Heart left ventricle (tissue), 16 donors: ENCODE measurements at places on chromosomes 3 and 15. TPM values are rescaled to one million over a fixed set of nuclear protein-coding genes. Genes with fewer than 3 reads are reported as not detected.

DNA sequence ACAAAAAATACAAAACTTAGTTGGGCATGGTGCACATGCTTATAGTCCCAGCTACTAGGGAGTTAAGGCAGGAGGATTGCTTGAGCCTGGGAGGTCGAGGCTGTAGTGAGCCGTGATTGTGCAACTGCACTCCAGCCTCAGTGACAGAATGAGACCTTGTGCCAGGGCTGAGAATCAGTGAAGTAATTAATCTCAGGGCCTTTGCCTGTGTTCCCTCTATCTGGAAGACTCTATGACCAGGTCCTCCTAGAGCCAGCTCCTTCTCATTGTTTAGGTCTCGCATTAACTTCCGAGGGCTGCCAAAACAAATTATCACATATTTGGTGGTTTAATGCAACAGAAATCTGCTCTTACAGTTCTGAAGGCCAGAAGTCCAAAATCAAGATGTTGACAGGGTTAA lies 41.4 kb upstream of the FLNB start:
- DNase-seq: no peak

- DNase-seq: no peak
Measured at GRCh38 chr15:62071711-62072308, 5.0 kb downstream of the C2CD4A start.

DNA sequence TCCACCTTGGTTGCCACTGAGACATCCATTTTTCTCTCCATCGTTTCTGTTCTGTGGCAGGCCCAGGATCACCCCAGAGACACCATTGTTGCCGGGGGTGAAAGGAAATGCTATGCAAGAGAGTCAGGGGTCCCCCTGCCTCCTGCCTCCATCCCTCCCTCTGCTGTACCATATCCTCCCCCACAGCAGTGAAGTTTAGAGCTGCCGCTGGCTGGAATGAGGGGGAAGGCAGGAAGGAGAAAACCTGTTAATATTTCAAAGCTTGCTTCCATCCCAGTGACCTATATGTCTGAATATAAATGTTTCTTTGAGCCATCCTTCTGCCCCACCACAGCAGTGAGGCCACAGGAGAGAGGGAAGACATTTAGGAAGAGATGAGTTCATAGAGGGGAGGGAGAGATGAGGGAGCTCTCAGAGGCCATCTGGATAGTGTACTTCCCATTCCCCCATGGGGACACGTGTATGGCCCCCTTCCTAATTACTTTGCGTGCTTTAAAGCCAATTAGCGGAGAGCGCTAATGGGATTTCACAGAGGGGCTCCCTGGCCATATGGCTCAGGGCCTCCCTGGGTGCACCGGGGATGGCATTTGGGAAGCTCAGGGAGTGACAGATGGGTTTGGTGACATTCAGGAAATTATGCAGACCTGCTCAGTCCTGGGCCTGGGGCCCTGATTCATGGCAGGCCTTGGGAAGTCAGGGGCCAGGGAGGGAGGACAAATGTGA lies 40.4 kb upstream of the CHRNB4 start:
- no peak for DNase-seq

GRCh38 chr3:14569474-14570000 lies 29.4 kb upstream of the GRIP2 start:
- DNase-seq: no peak

Gene RYR3
- total RNA-seq: 0.32 TPM

Gene OR5K2
- total RNA-seq: not detected

DNA sequence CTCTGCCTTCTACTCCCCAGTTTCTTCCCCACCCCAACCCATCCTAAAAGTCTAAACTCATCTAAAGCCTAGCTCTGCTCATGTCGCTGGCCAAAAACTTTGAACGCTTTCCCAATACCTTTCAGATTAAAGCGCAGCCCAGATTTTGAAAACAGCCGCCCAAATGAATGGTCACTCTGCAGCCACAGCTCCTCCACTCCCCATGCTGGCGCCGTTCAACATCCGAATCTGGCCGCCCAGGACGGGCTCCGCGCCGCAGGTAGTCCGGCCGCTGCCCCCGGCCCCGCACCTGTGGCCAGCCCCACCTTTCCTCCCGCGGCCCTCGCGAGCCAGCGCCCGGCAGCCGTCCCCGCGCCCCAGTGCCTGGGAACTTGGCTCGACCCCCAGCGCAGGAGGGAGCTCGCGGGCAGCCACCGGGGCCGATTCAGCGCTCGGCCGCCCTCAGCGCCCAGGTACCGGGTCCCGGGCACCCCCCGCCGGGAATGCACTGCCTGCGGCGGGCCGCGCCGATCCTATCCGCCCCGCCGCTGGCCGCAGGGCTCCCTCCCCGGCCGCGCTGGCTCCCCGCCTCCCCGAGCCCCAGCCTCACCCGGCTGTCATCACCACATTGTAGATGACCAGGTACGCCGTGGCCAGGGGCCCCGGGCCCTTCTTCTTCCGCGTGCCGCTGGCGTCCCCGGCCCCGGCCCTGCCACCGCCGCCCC lies 417 bp downstream of the HACD2 start:
- DNase-seq: peak; percentile 78

Gene FANCD2OS
- total RNA-seq: not detected

GRCh38 chr15:83011271-83012075 lies at the start of gene C15orf40:
Gene C15orf40, minus strand, starts transcription at chr15:83011639. Its CDS starts 32 bp downstream, at chr15:83011607.
- DNase-seq: peak; percentile 94

- no peak for DNase-seq
Measured at GRCh38 chr3:54982807-54983206, 54.9 kb upstream of the LRTM1 start.

- DNase-seq: peak; percentile 81
Measured at GRCh38 chr3:138389841-138390581, 41.6 kb downstream of the MRAS start.

Gene IL5RA
- not detected for total RNA-seq

Gene SLC6A1
- 3.1 TPM for total RNA-seq

DNA sequence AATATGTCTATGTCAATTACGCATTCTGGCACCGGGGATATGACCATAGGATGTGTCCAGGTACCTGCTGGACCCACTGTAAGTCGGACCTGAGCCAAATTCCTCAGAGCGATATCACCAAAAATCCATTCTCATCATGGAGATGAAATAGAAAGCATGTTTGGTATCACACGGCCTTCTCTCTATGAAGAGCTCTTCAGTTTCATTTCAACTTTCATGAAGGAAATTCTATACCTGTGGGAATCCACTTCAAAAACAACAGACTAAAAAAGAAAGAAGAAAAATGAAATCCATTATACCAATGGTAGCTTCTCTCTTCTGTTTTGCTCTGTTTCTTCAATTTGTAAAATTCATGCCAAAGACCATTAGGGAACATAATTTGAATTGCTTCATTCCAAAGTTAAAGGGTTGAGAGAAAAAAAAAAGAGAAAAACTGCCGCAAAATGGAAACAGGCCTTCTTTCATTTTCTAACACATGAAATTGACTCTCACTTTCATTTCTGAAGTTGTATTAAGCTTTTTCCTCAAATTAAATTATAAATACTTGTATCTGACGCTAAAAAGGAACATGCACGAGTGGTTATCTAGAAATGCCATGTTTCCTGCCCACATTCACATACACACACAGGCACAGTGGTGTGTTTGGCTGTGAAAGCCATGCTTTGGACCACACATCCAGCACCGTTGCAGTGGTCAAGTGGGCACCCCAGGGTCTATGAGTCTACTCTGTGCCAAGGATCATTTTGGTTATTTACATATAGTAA lies 46.9 kb upstream of the DIPK2A start:
- DNase-seq: no peak

GRCh38 chr3:30340500-30340899 lies 265.9 kb upstream of the TGFBR2 start:
- no peak for DNase-seq

DNA sequence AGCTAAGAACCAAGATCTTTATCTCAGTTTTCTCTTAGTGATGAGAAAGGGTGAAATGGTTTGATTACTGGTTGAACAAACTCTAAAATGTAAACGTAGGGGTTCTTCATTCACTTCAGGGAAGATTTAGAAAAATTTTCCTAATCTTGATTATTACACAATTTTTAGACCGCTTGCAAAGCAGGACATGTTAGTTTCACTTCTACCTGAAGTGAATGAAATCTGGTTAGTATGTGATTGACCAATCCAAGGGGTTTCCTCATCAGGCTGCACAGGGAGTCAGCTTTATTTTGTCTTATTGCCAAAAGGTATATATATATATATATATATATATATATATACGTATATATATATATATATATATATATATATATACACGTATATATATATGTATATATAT lies 740.4 kb downstream of the TUSC7 start:
- DNase-seq: no peak

DNA sequence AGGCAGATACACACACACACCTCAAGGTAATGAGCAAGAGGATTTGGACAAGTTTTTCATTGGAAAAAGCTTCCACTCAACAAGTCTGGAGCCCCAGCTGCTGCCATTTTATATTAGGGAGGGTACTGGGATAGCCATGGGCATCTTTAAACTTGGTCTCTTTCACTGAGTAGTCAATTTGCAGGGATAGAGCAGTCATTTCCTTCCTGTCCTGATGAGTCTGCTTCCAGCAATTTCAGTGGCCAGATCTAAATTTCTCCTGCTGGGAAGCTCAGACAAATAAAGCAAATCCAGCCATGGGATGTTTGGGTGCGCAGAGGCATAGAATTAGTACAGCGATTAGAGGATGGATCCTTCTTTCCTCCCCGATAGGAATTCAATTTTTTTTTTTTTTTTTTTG lies 874 bp upstream of the ERC2 start:
- no peak for DNase-seq

- no peak for DNase-seq
Measured at GRCh38 chr3:122800706-122801237, 5.9 kb downstream of the SLC49A4 start.

Gene ERICH6
- 0.54 TPM for total RNA-seq

Gene CRABP1
- total RNA-seq: 0.46 TPM

- no peak for DNase-seq
Measured at GRCh38 chr15:89825271-89825940, 10.8 kb upstream of the ANPEP start.

DNA sequence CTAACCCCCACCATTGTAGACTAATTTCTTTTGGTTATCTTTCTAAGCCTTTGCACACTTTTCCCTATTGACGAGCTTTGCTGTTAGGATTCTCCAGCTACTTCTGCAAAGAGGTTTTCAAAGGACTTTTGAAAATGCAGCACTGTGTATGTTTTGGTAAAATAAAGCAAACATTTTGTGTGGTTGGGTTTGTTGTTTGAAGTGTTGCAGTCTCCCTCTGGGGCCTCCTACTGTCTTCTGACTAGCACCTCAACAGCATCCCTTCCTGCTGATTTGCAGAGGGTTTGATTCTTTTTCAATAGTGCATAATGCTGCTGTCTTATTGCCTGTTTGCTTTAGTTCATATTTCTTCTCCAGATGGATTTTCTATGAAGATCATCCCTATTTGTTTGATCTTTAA lies 775.1 kb upstream of the CFAP20DC start:
- DNase-seq: no peak

GRCh38 chr3:186442162-186442561 lies 80.1 kb upstream of the DGKG start:
- DNase-seq: peak; percentile 69

DNA sequence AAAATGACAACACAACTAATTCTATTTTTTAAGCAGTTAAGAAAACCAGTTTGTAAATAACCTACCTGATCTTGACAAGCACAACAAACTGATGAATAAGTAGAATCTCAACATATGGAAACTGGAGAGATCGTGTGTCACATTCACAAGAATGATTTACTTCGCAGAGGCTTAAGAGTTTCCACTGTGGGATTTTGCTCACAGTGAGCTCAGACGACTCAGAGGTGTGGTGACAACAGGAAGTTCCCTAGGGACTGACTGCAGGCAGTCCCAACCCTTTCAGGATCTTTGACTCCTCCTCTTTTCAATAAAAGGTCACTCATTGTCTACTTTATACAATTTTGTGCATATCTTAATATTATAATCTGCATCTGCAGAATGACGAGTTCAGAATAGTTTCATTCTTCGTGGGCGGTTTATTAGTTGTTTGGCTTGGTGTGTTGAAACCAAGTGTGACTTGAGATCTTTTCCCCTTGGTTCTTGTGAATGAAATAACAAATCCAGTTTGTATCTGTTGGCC lies at the start of gene LIPH:
Gene LIPH (minus strand): TSS at position 231 of the 520 bp plus-strand sequence. CDS start 117 bp downstream, at position 114.
- no peak for DNase-seq

DNA sequence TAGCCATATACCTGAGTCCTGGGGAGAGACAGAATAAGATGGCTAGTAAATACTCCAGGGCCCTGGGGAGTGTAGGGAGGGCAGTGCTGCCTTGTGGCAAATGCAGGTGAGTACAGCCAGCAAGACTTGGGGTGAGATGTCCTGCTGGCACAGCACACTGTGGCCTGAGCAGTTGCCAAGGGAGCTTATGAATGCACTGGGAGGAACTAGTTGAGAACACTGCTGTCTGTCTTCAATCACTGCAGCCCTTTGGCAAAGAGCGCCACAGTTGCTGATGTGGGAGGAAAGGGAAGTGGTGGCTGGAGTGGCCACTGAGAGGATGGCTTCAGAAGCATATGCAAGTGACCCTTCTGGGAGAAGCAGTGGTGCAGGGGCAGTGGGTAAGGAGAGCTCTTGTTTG lies 264.6 kb downstream of the RORA start:
- no peak for DNase-seq

DNA sequence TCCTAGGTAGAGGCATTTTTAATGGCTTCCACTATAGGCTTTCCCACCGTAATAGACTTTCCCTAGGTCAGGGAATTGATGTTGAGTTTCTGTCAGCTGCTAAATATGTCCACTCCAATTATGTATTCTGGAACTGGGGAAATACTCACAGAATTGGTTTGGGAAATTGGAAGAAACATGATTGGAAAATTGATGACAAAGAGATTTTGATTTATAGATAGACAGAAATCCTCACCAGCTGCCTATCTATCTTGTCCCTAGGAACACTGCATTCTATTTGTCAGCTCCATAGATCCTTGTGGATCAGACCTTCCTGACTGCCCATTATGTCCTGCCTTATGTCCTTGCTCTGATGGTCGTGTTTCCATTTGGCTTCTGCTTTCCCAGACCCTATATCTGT lies 75.6 kb upstream of the TNIK start:
- no peak for DNase-seq

Gene CDHR4
- total RNA-seq: not detected

GRCh38 chr15:26667222-26667988 lies 105.5 kb downstream of the GABRB3 start:
- DNase-seq: no peak

Gene ZNF860
- 0.25 TPM for total RNA-seq

GRCh38 chr15:35481992-35482391 lies 64.0 kb downstream of the DPH6 start:
- no peak for DNase-seq

GRCh38 chr15:82904574-82904973 lies 47.9 kb downstream of the HOMER2 start:
- DNase-seq: no peak

Gene CDCP1
- total RNA-seq: 0.54 TPM

- no peak for DNase-seq
Measured at GRCh38 chr3:129428007-129428375, 445 bp downstream of the EFCAB12 start.

Gene MESP2
- total RNA-seq: 0.52 TPM

Gene EXD1
- not detected for total RNA-seq
